Stimulated activated CD4-positive, alpha-beta T cell treated with anti-CD3 and anti-CD28 coated beads, Interleukin-15, amount 100 ng/mL, for 1 hour (primary cell): ENCODE measurements at places on chromosomes 4 and X.

DNA sequence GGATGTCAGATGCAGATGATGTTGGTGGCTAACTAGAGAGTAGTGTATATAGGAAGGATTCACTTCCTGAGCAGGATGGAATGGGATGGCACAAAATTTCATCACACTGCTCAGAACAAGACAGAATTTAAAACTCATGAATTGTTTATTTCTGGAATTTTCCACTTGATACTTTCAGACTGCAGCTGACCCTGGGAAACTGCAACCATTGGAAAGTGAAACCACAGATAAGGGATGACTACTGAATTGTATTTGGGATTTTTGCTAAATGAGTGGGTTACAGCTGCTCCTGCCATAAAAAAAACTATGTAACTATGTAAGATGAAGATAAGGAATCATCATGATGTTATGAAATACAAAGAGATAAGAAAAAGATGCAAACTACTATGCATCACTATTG is 51.4 kb downstream of the NPY5R start:
- no peak for DNase-seq

- no peak for DNase-seq
These were observed 10.9 kb upstream of the EXOSC9 start for GRCh38 chr4:121789960-121790829.

DNA sequence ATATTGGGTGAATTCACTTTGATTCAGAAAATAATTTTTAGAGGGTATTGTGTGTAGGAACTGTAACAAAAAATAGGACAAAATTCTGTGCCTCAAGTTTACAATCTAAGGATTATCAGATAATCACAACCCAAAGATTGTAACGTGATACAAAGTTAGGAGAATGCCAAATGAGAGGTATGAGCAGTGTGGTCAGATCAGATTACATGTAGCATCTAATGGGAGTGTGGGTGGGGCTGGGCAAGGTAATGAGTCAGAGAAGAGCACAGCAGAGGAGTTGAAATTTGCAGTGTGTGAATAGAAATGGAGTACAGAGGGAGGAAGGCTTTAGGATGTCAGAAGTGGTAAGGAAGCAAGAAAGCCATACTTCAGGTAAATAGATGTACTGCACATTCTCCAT is 103.4 kb upstream of the TEX13A start:
- DNase-seq = no peak

- no peak for DNase-seq
These were observed 32.7 kb upstream of the RASGEF1B start for GRCh38 chr4:81504112-81505003.

GRCh38 chr4:499567-499966 is 557 bp downstream of the PIGG start:
- DNase-seq = no peak

DNA sequence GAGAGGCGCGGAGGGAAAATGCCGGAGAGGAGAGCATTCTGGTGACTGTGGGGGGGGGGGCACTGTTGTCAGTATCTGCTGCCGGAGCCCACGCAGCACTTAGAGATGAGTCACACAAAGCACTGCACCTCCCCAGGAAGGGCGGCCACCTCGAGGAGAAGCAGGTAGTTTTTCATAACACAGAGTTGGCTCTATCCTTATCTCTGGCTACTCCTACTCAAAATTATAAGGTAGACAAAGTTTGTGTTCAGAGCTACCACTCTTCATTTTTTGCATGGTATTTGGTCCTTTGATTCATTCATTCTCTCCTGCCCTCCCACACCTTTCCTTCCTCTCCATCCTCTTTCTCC is 76.2 kb upstream of the SCOC start:
- no peak for DNase-seq
